ENCODE measurements at places on chromosomes 2 and 18.

DNA sequence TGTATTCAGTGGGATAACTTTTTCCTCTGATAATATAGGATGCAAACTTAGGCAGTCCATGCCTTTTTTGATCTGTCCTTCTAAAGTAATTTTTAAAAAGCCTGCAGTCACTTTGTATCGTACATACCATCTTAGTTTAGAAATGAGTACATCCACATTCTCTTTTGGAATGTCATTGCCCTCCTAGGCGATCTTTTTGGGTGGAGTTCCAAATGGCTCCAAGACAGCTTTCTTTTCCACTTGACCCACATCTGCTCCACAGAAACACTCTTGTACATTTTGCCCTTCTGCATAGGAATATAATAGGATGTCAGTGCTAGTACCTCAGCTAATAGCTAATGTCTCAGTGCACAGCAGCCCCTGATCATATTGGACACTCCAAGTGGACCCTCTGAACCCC lies 21.8 kb upstream of the HTR2B start:
- no peak for DNase-seq

- no peak for DNase-seq
These were observed 175.6 kb downstream of the PRKCE start for GRCh38 chr2:45826884-45827635.

DNA sequence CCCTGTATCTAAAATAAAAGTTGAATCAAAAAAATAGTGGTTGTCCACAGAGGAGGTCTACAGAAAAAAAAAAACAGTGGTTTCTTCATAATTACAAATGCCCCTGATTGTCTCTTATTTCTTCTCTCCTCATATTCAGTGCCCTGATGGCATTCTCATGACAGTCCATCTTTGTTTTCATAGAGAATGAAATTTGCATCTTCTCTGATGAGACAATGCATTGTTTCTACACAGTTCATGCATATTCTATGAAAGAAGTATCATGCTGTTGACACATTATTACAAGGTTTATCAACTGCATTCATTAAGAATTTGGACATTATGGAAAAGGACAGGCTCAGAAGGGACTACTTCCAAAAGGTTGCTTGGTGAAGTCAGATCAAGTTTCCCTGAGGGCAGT lies 59.5 kb downstream of the LHCGR start:
- no peak for DNase-seq

GRCh38 chr2:159712929-159713420 lies 669 bp downstream of the MARCHF7 start:
- DNase-seq, result no peak

- DNase-seq, result no peak
These were observed 29.4 kb downstream of the SPRED2 start for GRCh38 chr2:65402780-65403528.

- DNase-seq, result no peak
These were observed 447.2 kb upstream of the SPHKAP start for GRCh38 chr2:228628682-228629081.

- DNase-seq, result no peak
These were observed 602.7 kb upstream of the ZNF804A start for GRCh38 chr2:183995632-183996031.

DNA sequence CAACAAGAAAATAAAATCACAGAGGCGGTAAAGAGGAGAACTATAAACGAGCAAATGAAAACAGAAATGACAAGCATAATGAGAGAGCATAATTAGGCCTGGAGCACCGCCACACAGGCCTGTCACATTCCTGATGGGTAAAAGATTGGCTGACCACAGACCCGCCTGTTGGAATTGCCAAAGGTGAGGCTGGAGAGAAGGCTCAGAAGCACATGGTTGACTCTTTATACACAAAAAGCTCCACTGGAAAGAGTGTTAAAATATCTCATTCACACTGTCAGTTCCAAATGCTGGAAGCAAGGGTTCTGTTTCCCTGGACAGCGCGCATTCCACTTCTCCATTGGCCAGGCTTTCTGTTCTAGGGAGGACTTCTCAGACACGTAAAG lies 5.9 kb upstream of the LGALSL start:
- DNase-seq, result no peak

DNA sequence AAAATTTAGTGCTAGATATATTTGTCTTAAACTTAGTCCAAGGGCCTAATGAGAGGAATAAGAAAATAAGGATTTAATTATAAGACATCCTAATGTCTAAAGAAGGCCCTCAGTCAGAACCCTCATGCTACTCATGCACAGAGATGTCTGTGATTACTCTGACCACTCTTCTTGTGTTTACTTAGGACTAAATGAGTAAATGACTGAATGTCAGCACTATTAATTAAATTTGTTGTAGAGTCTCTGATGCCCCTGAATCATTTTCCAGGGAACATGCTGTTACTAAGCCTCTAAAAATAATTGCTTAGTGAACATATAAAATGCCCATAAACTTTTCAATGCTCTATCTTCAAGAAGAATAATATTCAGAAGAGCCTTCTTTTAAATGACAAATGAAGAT lies 32.4 kb downstream of the GULP1 start:
- DNase-seq, result no peak

GRCh38 chr18:49915352-49915751 lies 102.0 kb upstream of the ACAA2 start:
- no peak for DNase-seq

DNA sequence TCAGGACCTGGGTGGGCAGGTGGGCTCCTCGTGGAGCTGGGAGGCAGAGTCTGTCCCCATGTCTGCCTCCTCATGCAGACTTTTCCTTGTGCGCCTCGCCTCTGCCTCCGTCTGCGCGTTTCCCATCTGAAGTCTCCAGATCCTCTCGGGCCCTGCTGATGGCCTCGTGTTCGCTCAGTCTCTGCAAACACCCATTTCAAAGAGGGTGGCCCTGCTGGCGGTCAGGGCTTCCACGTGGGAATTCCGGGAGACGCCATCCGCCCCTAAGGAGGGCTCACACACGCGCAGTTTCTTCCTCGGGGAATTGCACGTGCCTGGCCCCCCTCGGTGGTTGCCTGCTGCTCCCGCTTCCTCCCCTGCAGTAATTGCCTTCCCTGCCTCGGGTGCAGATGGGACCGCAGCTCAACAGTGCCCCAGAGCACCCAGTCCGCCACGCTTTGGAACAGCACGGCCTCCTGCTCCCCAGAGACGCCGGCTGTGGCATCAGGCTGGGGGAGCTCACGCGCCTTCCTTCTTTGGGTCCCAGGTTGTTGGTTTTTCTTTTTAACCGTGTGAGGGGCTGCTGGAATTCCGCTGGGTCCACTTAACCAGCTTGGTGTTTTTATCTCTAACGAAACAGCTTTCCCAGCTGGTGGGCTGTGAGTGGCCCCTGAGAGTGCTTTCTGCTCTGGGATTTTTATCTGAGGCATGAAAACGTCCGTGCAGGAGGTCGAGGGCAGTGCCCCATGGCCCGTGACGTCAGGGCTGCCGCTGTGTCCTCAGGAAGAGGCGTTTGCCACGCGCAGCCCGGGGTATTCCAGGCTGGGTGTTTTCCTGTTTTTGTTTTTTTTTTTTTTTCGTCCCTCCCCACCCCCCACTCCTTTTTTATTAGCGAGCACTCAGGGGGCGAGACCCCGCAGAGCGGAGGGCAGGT lies 16.1 kb downstream of the NFATC1 start:
- no peak for DNase-seq

GRCh38 chr2:162967147-162967546 lies 128.6 kb upstream of the KCNH7 start:
- no peak for DNase-seq

DNA sequence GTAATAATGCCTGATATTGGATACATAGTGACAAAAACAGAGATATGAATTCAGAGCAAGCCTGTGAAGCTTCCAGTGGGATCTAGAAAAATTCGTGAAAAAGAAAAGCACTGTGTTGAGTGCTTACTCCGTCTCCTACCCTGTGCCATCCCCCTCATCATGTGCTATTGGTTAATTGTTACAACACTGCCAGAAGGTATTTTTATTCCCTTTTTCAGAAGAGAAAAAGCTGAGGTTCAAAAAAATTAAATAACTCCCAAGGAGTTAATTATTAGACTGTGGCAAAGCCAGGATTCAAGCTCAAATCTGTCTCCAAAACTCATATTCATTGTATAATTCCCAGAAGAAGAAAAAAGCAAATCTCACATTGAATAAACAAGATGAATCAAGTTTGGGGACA lies 735.5 kb upstream of the ACVR2A start:
- DNase-seq, result no peak

DNA sequence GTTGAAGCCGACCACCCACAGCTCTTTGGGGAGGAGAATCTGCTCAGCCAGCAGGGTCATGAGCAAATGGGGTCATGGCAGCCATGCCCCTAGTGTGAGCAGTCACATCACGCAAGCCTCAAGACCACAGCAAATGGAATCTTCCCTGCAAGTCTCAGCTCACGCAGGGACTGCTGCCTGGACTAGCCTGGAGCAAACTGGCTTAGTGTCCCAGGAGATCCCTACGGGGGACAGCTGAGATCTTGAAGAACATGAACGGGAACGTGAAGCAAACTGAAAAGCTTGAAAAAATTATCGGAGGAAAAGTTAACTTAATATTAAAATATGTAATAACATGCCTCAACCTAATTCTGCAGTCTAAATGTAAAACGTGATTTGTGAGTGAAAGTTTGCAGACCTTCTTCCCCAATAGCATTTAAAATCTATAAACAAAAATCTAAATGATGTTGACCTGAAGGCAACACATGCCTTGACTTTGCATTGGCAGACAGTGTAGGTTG lies 118.4 kb downstream of the FAM124B start:
- no peak for DNase-seq

GRCh38 chr18:13183359-13183758 lies 35.2 kb upstream of the LDLRAD4 start:
- DNase-seq, result no peak

GRCh38 chr2:11764920-11765319 lies 18.5 kb downstream of the LPIN1 start:
- no peak for DNase-seq

- DNase-seq, result peak; percentile 64
These were observed 37.6 kb upstream of the PMAIP1 start for GRCh38 chr18:59861963-59862819.

DNA sequence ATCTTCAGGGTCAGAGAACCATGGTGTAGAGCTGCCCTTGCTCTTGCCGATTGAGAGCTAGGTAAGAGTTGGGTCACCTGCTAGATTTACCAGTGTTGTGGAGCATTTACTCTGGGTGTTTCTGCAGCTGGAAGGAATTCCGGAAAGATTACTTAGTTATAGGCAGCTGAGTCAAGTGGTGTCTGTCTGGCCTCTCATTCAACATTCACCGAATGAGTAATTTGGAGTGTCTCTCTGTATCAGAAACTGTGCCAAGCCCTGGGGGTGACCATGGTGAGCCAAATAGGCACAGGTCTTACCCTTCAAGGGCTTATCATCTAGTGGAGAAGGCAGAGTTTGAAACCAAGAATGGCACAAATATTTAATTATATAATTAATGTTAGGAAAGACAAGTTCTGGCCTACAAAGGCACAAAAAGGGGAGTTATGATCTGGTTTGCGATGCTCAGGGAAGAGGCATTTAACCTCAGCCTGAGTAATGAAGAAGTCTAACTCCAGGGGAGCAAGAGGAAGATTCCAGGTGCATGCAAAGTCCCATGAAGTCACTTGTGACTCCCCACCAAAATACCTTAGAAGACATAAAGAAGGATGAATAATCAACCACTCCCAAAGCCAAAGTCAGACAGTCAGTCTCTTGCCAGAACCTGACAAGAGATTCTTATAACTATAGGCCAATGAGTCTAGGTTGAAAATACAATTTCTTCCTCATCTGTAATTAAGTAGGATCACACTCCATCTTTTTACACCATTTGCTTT lies 12.5 kb downstream of the SETBP1 start:
- DNase-seq, result no peak

GRCh38 chr2:207933396-207934065 lies 91.8 kb downstream of the PLEKHM3 start:
- no peak for DNase-seq

DNA sequence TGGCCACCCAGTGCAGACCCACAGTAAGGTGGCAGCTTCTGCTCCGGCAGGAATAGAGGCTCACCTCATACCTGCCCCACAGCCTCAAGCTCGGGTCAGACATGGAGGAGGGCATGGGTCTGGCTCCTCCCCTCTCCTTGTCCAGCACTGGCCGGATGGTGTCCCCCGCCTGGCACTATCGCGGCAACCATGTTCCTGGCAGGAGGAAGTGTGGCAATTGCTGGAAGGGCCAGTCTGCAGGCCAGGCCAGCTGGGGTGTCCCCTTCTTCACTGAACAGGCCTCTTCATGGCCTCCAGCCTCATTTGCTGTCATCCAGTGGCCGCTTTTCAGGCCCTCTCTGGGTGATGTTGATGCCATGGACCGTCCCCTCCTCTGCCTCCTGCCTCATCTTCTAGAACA lies 41.4 kb upstream of the SMAD7 start:
- no peak for DNase-seq

- no peak for DNase-seq
These were observed 330.9 kb downstream of the SLC8A1 start for GRCh38 chr2:40120957-40121356.

- DNase-seq, result no peak
These were observed 62.5 kb downstream of the DAW1 start for GRCh38 chr2:227933884-227934283.

- no peak for DNase-seq
These were observed 9.4 kb upstream of the RAPGEF4 start for GRCh38 chr2:172726172-172726735.

GRCh38 chr2:19532547-19533196 lies 174.2 kb upstream of the OSR1 start:
- no peak for DNase-seq

DNA sequence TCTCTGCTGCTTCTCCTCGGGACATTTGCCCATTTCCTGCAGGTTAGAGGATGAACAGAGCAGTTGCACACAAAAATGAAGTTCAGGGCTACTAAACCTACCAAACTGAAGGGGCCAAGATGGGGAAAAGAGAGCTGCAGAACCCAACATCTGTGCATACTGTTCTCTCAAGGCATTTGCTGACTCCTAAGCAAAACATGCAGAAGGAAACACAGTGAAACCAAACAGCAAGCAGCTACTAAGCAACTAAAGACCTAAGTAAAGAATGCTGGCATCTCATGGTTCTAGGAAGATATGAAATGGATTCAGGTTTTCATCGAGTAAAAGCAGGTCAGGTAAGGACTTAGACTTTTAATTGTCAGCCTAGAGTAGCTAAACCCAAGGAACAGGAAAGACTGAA lies 111.9 kb upstream of the SYT4 start:
- no peak for DNase-seq

DNA sequence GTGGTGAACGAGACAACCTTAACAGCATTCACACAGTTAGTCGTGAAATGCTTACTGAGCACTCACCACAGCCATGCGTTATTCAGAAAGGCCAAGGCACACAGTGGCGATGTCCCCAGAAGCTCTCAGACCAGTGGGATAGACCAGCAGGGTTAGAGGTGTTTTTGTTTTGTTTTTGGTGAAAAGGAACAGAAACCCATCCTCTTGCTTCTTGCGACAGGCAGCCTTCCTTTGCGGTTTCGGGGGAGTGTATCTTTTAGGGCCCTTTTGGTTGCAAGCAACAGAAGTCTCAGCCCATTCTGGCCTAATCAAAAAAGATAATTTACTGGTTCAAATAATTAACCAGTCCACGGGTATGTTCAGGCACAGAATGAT lies 4.7 kb downstream of the GNLY start:
- DNase-seq, result peak; percentile 78

All from GF-D8 (cell line).